ENCODE measurements at places on chromosomes 7 and 10.

GRCh38 chr10:8245814-8246142 is 191.3 kb downstream of the GATA3 start:
- no peak for DNase-seq

GRCh38 chr7:19375976-19376375 is 230.8 kb upstream of the FERD3L start:
- DNase-seq, result no peak

- no peak for DNase-seq
Measured at GRCh38 chr7:102072636-102073209, 213.9 kb upstream of the SH2B2 start.

GRCh38 chr10:23517155-23517554 is 78.3 kb downstream of the OTUD1 start:
- DNase-seq, result no peak

DNA sequence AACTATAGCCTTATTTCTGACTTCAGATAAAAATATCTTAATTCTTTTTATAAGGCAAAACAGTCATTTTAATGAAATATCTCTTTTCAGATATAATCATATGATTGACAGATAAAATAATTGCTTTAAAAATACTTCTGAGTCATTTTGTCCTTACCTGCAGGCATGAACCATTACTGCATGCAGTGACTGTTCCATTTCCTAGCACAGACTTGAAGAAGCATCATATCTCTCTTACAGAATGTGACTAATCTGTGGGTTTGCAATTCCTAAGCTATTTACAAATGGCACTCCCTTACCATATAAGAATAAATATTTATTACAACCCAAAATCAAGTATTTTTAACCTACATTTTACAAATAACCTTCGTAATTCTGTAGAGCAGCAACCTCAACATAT is 120.7 kb downstream of the SRPK2 start:
- peak; percentile 52 for DNase-seq

- peak; percentile 90 for DNase-seq
Measured at GRCh38 chr10:73908853-73909539, 1.9 kb upstream of the PLAU start.

- DNase-seq, result no peak
Measured at GRCh38 chr10:59706851-59707797, 2.5 kb downstream of the SLC16A9 start.

DNA sequence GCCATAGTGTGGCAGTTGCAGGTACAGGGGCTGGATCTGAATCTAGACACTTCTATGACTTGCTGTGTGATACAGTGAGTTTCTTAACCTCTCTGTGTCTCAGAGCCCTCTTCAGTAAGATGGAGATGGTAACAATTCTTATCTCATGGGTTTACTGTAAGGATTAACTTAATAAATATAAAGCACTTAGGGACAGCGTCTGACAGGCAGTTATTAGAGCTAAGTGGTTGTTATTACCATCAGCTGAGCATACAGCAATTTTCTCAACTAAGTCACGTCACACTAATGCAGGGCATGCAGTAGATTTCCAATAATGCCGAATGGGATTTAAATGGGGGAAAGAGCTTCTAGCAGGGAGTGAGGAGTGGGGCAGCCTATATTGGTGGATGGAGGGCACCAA is 162.6 kb downstream of the SH2D4B start:
- DNase-seq, result no peak

- DNase-seq, result no peak
Measured at GRCh38 chr10:122465401-122466040, 4.2 kb downstream of the HTRA1 start.

- DNase-seq, result no peak
Measured at GRCh38 chr7:111588065-111588433, 25.8 kb upstream of the IMMP2L start.

- DNase-seq, result no peak
Measured at GRCh38 chr10:44827431-44828006, 83.6 kb upstream of the TMEM72 start.

DNA sequence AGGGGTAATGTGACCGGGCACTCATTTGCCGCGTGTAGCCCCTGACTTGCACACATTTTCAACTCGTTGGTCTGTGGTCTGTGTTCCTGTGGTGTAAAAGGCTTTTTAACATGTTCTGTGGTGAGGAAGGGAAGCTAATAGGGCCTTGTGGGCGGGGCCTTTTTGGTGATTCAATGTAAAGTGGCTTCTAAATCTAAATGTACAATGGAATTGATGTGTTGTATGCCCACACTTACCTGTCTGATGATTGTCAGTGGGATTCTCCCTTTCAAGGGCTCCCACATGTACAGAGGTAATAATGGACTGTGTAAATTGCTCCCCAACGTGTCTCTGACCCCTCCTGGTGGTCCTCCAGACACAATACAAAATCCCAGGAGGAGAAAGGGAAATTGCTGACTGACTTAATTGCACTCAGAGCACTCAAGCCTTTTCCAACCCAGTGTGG is 43.1 kb upstream of the GATAD1 start:
- no peak for DNase-seq

DNA sequence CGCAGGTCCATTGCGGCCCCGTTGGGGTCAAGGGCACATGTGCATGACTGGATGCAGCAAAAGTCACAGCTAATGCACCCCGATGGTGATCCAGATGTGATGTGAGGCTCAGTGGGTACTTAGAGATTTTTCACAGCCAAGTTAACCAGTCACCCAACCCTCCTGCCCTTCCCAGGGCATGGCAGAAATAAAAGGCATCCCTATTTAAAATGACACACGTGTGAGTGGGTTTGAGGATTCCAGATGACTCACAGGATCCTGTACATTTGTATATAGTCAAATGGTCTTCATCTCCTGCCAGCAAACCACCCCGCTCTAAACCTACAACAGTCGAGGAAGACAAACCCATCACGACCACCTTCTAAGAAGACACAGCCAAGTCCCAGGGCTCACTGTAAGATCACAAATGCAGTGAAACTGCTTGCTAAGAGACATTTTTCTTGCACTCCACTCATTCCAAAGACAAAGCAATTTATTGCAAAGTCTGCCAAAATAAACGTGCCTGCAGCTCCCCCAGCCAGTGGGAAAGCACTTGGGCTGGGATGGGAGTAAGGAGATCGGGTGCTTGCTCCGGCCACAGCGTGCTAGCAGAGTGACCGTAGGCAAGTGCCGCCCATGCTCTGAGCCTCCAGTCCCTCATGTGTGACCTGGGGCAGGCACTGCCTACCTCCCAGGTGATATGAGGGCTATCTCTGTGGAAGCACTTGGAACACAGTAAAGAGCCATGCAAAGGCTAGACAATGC is 86.6 kb upstream of the MACROH2A2 start:
- DNase-seq, result peak; percentile 47

GRCh38 chr7:3980300-3980643 is 679.2 kb downstream of the SDK1 start:
- no peak for DNase-seq

Measured in fibroblast of skin of scalp (primary cell).